ENCODE measurements at places on chromosomes 3 and 15.

GRCh38 chr15:85694091-85694490 lies 100.6 kb downstream of the KLHL25 start:
- DNase-seq = no peak

DNA sequence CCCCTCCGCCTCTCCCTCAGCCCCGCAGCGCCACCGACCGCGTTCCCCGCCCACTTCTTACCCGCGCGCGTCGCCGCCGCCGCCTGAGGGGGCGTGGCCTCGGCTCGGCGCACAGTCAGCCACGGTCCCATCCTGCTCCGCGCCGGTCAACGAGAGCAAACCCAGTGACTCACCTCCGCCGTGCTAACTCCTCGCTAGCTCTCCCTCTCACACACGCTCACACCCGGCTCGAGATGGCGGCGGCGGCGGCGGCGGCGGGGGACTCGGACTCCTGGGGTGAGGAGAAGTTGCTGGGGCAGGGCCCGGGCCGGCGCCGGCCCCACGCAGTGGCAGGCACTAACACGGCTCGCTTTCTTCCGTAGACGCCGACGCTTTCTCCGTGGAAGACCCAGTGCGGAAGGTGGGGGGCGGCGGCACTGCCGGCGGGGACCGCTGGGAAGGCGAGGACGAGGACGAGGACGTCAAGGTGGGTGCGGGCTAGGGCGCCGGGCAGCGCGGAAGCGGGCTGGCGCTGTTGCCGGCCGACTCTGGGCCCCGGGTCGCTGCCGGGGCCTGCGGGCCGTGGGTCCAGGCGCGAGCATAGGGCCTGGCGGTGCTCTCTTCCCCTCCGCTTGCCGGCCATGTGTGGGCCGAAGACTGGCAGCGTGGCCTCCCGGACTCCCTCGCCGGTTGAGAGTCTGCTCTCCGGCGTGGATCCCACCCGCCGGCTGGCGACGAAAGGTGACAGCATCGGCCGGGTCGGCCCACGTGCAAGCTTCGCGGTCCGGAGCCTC lies at the start of gene EIF3J:
Gene EIF3J, plus strand, starts transcription at position 186 of the 773 bp plus-strand sequence. Its CDS starts 48 bp downstream, at position 234.
- DNase-seq = peak; percentile 85

- DNase-seq = no peak
Measured at GRCh38 chr3:20327889-20328288, 141.9 kb upstream of the SGO1 start.

- no peak for DNase-seq
Measured at GRCh38 chr3:33956206-33956605, 157.8 kb downstream of the PDCD6IP start.

DNA sequence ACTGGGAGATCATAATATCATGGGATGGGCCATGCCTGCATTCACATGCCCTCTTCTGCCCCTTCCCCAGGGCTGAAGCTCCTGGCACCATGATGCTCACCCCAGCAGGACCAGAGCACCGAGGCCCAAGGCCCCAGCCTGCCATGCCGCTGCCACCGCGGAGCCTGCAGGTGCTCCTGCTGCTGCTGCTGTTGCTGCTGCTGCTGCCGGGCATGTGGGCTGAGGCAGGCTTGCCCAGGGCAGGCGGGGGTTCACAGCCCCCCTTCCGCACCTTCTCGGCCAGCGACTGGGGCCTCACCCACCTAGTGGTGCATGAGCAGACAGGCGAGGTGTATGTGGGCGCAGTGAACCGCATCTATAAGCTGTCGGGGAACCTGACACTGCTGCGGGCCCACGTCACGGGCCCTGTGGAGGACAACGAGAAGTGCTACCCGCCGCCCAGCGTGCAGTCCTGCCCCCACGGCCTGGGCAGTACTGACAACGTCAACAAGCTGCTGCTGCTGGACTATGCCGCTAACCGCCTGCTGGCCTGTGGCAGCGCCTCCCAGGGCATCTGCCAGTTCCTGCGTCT lies 5.6 kb downstream of the PLXNA1 start:
- no peak for DNase-seq

DNA sequence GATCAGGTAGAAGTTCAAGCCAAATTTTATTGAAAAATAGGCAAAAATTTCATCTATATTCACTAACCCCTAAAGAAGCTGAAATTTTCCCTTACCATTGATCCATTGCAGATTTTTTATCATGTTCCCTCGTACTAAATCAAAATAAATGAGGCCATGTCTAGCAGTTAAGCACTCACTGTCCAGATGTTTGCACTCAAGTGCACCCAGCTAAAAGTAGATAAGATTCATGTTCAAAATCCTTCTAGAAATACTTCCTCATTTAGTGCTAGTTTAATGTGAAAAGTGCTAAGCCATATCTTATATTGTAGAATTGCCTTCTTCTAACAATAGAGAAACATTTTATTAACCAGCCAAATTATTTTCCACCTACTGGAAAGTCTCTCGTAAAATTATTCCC lies 164.7 kb upstream of the UBE2E2 start:
- DNase-seq = no peak

DNA sequence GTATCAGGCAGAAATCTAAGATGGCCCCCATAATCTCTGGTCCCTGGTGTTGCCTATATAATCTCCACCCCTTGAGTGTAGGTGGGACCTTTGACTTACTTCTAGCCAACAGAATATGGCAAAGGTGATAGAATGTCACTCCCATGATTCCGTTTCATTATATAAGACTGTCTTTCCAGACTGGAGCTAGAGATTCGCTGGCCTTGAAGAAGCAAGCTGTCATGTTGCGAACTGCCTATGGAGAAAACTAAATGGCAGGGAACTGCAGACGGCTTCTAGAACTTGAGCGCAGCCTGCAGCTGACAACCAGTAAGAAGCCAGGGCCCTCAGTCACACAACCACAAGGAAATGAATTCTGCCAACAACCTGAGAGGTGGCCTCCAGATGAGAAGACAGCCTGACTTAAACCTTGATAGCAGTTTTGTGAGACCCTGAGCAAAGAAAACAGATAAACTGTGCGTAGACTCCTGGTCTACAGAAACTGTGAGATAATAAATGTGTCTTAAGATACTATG lies 2.2 kb upstream of the KPNA1 start:
- DNase-seq = no peak

- DNase-seq = no peak
Measured at GRCh38 chr3:44048196-44048924, 193.3 kb upstream of the TOPAZ1 start.

- peak; percentile 39 for DNase-seq
Measured at GRCh38 chr3:169863458-169863899, 6.3 kb downstream of the LRRC31 start.

GRCh38 chr3:177513815-177514610 lies 316.7 kb upstream of the TBL1XR1 start:
- DNase-seq = no peak

- DNase-seq = no peak
Measured at GRCh38 chr3:99965077-99965476, 147.4 kb downstream of the CMSS1 start.

GRCh38 chr3:27670619-27671018 lies 51.5 kb downstream of the EOMES start:
- DNase-seq = no peak

DNA sequence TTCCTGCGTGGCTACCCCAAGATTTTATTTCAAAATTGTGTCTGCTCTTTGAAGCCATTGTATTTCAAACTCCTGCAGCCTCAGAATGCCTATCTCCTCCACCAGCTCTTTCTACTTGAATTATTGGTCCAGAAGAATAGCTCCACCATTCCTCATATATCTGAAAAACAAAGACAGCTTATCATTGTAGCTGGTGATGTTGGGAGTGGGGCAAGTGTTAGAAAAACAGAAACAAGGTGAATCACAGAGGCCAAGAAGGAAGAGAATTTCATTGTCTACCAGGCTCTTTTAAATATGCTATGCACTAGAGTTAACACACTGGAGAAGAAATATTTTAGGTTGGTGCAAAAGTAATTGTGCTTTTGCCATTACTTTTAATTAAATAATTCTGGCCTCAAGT lies 307.9 kb upstream of the ROPN1 start:
- DNase-seq = no peak

DNA sequence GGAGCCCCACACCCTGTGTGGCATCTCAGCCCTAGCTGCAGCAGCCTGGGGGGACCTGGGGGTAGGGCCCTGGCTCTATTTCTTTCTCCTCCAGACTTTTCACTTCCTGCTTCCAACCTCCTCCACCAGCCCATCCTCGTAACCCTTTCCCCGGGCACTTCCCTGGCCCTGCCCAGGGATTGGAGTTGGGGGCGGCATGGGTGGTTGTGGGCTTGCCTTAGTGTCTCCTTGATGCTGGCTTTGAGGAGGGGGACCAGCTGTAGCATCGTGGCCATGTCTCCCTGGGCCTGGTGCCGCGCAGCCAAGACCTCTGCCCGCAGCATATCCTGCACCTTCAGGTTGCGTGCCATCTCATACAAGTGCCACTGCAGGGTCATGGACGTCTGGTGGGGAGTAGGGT lies 28.1 kb downstream of the CYP11A1 start:
- no peak for DNase-seq

Measured in stimulated activated CD4-positive, alpha-beta T cell treated with anti-CD3 and anti-CD28 coated beads, TNF-alpha, amount 100 ng/mL, for 24 hours (primary cell).